Pulmonary artery endothelial cell (primary cell): ENCODE measurements at places on chromosomes 12 and 14. TPM values are rescaled to one million over a fixed set of nuclear protein-coding genes. Genes with fewer than 3 reads are reported as not detected.

The MGST1 gene
- 32.8 and 62.1 TPM in 2 replicates for total RNA-seq

The RNASE7 gene
- not detected in 2 replicates for total RNA-seq

DNA sequence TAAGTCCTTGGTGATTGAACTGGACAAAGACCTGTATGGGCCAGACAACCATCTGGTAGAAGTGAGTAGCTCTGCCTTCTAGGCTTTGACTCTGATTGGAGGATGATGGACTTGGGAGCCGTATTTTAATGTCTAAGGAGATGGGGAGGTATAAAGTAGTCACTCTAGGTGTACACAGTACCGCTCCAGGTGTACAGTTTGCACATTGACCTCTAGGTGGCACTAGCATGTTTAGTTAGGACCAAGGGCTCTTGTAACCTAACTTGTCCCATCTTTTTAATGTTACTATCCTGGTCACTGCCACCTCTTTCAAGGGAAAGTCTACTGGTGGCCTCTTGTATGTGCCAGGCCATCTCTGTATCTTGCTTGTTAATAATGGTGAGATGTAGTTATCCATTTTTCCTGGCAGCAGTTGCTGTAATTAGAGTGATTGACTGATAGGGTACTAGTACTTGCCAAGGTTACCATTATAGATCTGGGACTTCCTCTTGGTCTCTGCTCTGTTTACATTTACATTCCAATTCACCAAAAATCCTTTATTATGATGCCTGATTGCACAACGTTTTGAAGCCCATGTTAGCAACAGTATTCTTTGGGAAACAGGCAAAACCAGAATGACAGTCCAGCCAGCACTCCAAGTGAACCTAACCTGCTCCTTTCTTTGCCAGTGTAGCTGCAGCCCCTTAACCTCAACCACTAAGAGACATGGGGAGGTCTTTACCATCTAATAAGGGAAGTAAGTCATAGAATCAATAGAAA lies 3.6 kb downstream of the SMARCD1 start:
- DNase-seq = no peak

- DNase-seq = no peak
These were observed 980 bp upstream of the RNASE8 start for GRCh38 chr14:21056520-21057163.

- DNase-seq = no peak
These were observed 16.4 kb downstream of the BAG5 start for GRCh38 chr14:103545915-103546651.

The TCTN2 gene
- 7.9 and 8.2 TPM in 2 replicates for total RNA-seq

GRCh38 chr12:119512772-119513497 lies 80.6 kb upstream of the TMEM233 start:
- no peak for DNase-seq

DNA sequence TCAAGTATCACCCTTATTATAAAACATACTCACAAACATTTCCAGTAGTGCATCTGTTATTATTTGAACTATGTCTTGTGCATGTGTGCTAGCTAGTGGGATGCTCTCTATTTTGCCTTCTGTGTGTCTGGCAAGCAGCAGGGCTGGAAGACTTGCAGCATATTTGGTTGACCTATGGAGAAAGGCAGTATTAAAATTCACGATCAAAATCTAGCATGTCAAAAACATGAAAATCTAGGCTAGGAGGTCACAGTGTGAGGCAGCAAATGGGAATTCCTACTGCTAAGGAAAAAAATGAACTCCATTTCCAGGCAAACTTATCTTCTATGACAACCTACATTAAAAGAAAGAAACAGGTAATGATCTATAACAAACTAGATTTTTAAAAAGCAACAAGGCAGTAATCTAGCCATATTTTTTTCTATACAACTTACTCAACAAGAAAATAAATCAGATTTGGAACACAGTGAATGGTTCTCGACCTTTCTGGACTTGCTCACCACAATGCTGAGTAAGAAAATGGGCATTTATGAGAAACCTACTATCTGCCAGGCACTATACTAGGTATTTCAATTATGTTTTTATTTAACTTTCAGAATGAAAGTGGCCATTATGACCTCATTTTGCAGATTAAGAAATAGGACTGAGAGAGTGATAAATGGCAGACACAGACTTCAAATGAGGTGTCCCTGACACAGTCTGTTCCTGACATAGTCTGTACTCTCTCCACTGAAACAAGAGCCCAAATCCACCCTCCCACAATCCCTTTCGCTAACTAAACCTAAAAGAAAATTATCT lies 96.8 kb downstream of the TXNDC16 start:
- DNase-seq = no peak

- DNase-seq = no peak
These were observed 4.7 kb upstream of the IPO8 start for GRCh38 chr12:30700216-30700900.

- no peak for DNase-seq
These were observed 52.3 kb downstream of the POLR3B start for GRCh38 chr12:106409878-106410277.

DNA sequence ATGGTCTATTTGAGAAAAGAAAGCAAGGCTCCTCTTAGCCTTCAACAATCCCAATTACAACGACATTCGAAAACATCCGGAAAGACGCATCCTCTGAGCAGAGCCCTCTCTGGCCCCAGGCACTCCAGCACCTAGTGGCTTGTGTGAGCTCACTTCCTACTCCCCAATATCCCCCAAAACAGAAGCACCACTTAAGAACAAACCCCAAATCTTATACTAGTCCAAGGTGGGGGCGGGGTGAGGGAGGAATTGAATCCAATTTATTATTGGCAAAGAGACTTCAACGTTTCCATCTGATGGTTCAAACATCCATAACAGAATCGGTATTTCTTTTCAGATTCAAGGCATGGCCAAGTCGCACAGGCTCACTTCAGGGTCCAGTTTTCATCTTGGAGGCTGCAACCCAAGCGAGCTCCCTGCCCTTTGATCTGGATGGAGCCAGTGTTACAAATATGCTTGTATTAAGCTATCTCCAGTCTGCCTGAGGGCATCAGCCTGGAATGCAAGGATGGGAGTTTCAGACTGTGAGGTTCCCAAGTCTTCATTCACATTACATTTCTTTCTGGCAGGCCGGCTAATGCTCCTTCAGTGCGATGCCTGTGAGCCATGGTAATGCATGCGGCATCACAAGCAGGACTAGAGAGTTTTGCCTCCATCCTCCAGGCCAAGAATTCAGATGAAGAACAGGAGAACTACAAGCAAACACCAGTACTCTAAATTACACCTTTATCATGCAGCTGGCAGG lies 132.5 kb upstream of the FOXN3 start:
- DNase-seq = no peak

GRCh38 chr12:107474639-107475539 lies 210.7 kb upstream of the PWP1 start:
- no peak for DNase-seq

The CLEC2D gene
- 0.42 and 0.79 TPM in 2 replicates for total RNA-seq

The TAS2R50 gene
- 1.1 and 1.6 TPM in 2 replicates for total RNA-seq
